ENCODE measurements at places on chromosomes 3 and 15. TPM values are rescaled to one million over a fixed set of nuclear protein-coding genes. Genes with fewer than 3 reads are reported as not detected.

IQCF5 gene
- total RNA-seq, result not detected

XYLB gene
- total RNA-seq, result 2.2 TPM

DNA sequence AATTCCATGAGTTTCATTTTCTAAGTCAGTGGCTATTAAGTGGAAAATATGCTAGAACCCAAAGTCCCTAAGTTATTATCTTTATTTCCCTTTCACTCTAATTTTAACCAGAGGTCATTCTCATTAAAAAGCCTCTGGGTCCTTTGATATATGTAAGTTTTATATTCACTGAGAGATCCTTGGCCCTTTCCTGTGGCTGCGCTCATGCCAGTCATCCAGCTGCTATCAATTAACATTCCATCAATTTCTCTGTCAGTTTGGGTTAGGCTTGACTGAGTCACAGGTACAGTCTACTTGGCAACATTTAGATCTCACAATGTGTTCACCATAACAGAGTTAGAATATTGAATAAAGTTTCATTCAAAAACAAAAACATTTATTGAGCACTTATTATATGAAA lies 58.0 kb upstream of the FBN1 start:
- peak; percentile 70 for DNase-seq

DNA sequence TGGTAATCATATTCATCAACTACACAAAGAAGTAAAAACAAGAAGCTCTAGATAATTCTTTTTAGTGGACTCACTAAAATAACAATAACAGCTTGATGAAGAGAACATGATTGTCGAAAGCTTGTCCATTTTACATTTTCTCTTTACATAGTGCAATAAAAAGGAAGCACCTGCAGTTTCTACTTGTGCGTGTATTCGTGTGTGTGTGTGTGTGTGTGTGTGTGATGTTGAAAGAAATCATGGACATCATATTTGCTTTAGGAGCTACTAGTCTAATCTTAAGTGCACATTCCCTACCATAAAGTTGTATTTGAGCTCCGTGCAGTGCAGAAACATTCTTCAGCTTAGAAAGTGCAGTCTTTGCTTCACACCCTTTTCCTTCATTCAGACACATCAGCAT lies 288.8 kb downstream of the ZBTB20 start:
- no peak for DNase-seq

DNA sequence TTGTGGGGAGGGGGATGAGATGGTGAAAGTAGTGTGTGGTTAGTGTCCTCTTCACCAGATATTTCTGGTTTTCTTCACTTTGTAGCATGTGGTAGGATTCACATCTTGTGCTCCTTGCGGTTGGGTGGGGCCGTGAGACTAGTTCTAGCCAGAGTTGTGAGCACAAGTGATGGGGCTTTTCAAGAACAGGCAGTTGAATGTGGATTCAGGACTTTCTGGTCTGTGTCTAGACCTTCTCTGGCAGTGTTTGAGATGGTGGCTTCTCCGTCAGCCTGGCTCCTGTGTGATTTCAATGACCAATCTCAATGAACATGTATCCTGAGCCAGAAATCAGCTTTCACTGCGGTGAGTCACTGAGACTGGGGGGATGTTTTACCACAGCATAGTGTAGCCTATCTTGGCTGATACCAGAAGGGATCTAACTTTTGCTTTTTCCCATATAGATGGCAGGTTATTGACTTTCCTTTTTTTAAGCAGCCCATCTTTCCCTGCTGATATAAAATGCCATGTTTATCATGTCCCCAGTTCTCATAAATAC lies 82.6 kb downstream of the RPLP1 start:
- DNase-seq, result peak; percentile 57

- DNase-seq, result no peak
Measured at GRCh38 chr3:157300981-157301663, 135.5 kb upstream of the PTX3 start.

GRCh38 chr3:131151-131888 lies 65.2 kb upstream of the CHL1 start:
- no peak for DNase-seq

GRCh38 chr3:143970773-143971358 lies 757 bp upstream of the DIPK2A start:
- DNase-seq, result peak; percentile 60

- peak; percentile 28 for DNase-seq
Measured at GRCh38 chr15:84981711-84982300, at the start of gene PDE8A. Gene PDE8A, plus strand, starts transcription at chr15:84981856. Its CDS starts 307 bp downstream, at chr15:84982163.

Data from LHCN-M2 (cell line).